Bronchial epithelial cell (primary cell): ENCODE measurements at places on chromosomes 3 and 15. TPM values are rescaled to one million over a fixed set of nuclear protein-coding genes. Genes with fewer than 3 reads are reported as not detected.

ALCAM gene
- total RNA-seq: 196 and 294 TPM in 2 replicates

GRCh38 chr15:76994001-76994400 is 925 bp upstream of the PSTPIP1 start:
- peak; percentile 66 for DNase-seq

ST6GAL1 gene
- 5.5 and 8.6 TPM in 2 replicates for total RNA-seq

DNA sequence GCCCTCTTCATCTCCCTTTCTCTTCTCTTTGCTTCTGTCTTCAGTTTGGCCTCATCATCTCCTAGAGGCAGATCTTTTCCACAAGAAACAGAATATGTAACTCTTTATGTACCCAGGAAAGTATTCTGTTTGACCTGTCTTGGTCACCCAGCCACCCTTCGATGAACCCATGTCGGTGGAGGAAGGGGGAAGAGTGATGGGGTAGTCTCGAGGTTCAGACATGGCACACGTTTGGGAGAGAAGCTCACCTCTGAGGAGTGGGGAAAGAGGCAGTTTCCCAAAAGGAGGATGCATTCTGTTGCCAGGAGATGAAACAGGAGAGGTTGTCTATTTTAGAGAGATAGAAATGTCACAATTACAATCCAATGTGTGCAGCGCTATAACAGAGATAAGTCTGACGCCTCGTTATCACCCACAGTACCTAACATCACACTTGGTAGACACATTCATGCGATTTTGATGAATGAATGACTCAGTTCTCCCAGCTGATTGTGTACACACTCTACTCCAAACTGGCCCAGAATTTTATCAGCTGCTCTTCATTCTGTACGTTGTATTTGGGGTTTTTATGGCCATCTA is 722 bp upstream of the CCDC50 start:
- peak; percentile 47 for DNase-seq

DNA sequence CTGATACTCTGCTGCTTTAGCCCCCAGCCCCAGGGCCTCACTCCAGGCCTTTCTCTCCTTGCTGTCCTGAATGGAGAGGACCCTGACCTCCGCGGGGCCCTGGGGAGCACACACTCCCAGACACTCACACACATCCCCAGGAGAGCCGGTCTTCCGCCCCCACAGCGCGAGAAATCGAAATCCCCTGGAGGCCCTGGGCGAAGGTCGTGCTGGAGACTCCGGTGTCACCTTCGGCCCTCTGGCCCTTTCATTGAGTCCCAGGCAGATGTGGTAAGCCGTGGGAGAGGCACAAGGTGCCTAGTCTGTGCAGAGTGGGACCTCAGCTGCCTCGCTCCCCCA is 848 bp upstream of the GOLGA8B start:
- DNase-seq: no peak

FANCD2OS gene
- not detected in 2 replicates for total RNA-seq

DNA sequence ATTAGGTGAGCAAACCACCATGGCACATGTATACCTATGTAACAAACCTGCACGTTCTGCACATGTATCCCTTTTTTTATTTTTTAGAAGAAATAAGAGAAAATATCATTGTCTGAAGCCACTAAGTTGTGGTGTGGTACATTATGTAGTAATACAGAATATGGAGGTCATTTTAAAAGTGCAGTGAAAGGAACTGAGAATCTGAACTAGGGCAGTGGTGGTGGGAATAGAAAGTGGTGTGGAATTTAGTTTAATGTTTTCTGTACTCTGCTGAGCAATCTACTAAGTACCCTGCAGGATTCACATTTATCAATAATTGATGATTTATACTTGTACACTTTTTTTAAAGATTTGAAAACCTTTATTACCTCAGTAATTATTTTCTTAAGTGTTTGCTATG is 283.5 kb downstream of the CHL1 start:
- no peak for DNase-seq

DNA sequence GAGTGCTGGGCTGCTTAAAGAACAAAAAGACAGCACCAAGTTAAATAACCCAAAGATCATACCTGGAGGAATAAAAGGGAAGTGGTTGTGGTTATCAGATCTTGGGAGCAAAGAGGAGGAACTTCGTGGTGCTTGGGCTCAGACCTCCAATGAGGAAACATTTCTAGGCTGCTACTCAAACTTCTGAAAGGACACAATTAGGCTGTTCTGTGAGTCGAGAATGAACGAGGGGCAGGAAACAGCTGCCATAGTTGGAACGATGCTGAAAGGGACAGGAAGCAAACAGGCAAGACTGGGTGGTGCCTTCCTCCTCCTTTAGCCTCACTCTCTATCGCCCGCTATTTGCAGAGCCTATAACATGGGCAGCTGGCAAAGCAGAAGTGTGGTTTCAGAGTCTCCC is 276.3 kb upstream of the ARRDC4 start:
- DNase-seq: no peak

RASGRF1 gene
- under 0.01 TPM in 1 of 2 replicates, not detected in the other for total RNA-seq

GASK1A gene
- 0.77 and 1.1 TPM in 2 replicates for total RNA-seq

- no peak for DNase-seq
These were observed 62.7 kb upstream of the MYZAP start for GRCh38 chr15:57528940-57529565.

DNA sequence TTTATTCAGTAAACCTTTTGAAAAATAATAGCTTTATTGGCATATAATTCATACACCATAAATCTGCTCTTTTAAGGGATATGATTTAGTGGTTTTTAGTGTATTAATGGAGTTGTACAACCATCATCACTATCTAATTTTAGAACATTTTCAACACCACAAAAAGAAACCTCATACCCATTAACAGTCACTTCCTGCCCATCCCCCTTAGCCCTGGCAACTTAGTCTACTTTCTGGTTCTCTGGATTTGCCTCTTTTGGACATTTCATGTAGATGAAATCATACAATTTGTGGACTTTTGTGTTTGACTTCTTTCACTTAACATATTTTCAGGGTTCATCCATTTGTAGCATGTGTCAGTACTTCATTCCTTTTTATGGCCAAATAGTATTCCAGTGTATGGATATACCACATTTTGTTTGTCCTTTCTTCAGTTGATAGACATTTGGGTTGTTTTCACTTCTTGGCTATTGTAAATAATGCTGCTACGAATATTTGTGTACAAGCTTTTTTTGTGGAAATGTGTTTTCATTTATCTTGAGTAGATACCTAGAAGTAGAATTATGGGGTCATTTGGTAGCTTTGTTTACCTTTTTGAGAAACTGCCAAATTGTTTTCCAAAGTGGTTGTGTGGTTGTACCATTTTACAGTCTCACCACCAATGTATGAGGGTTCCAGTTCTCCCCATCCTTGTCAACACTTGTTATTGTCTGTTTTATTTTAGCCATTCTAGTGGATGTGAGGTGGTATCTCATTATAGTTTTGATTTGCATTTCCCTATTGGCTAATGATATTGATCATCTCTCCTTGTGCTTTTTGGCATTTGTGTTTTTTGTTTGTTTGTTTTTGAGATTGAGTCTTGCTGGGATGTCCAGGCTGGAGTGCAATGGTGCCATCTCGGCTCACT is 45.8 kb downstream of the SMAD3 start:
- no peak for DNase-seq

DNA sequence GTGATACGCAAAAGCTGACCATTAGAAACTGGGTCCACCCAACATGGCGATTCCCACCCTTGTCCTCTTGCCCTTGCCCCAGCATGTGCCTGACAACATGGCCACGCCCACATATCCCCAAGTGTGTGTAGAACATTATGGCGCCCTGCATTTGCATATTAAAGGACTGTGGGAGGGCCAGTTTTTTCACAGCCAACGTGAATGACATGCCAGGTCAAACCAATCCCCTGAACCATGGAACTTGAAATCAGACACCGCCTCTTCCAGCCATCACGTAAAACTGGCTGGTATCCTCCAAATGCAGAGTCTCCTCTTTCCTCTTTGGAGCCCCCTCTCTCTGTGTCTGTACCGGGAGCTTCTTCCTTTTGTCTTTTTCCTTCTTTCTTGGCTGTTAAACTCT is 156.7 kb upstream of the EPHA6 start:
- no peak for DNase-seq

CKMT1B gene
- total RNA-seq: 19.0 and 43.7 TPM in 2 replicates

DNA sequence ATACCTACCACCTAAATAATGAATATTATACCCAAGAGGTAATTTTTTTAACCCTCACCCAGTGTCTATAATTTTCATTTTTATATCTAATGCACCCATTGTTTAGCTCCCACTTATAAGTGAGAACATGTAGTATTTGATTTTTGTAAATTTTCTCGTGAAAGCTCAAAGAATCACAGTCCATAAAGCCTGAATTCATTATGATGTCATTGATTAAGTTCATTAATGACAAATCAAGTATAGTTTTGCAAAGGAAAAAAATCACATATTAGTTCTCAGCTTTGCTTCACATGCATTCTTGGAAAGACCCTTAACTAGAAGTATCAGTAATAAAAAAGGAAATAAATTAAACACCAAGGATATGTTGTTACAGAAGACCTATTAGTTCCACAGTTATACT is 425.3 kb upstream of the UBE2E2 start:
- DNase-seq: no peak

DNA sequence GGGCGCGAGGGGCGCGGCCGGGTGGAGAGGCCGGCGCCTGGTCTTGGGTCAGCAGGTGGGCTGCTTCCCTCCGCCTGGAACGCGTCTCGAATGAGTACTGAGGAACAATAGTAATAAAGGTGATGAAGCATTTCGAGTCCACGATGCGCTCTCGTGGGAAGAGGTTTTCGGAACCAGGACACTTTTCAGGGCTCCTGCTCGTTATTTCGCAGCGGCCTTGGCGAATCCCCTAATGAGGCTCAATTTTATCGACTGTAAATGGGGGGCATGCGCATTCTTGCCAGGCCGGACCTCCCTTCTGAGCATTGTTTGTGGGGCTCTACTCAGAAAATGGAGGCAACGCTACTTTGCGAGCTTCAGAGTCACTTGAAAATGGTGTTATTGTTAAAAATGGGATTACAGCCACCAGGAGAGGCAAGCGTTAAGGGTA is 1.2 kb downstream of the NR2C2 start:
- peak; percentile 12 for DNase-seq

DNA sequence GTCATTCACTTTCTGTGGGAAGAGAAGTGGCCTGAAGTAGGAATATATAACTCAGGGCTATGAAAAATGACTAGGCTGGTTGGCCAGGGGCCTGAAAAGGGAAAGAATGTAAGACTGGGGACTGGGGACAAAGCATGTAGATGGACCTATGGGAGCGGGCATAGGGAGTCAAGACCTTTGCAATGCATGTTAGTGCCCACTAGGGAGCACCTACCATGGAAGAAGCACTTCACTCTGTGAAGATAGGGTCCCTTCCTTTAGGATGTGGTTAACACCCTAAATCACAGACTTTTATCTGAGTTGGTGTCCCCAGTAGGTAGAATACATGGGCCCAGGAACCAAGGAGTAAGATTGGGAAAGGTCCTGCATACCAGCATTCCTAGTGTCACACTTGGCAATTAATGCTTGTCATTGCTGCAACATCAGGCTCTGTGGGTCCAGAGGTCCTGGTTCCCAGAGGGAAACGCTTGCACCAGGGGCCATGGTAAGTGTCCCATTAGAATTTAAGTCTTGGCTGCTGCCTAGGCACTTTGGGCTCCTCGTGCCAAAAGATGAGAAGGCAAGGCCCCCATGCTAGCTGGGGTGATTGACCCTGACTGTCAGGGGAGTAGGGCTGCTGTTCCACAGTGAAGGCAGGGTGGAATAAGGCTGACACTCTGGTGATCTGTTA is 79.6 kb downstream of the CRYGS start:
- no peak for DNase-seq

DNA sequence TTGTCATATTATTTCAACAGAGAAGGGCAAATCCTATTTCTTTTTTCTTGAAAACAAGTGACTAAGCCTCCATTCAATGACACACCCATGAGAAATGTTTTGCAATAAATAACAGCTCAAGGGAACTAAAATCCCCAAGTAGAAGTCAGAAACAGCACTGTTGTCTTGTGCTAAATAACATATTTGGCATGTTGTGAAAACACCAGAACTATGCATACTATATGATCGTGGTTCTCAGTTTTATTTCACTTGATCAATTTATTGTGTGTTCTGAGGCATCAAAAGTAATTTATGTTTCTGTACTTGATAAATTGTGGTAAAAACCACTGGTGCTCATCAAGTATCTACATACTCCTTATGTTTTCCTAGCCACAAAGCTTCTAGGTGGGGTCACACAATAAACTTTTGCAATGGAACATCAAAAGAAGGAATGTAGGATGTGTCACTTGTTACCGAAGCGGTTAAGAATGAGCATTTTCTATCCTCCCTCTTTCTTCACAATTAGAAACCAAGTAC is 691.7 kb upstream of the CBLB start:
- DNase-seq: peak; percentile 86

GRCh38 chr3:116005404-116005803 is 382.1 kb downstream of the GAP43 start:
- DNase-seq: peak; percentile 97

SLC22A14 gene
- 0.26 and 0.64 TPM in 2 replicates for total RNA-seq

GRCh38 chr15:58182460-58183163 is 44.4 kb downstream of the AQP9 start:
- DNase-seq: peak; percentile 52

- peak; percentile 91 for DNase-seq
These were observed 60.9 kb downstream of the STRIT1 start for GRCh38 chr3:155232605-155233004.

DNA sequence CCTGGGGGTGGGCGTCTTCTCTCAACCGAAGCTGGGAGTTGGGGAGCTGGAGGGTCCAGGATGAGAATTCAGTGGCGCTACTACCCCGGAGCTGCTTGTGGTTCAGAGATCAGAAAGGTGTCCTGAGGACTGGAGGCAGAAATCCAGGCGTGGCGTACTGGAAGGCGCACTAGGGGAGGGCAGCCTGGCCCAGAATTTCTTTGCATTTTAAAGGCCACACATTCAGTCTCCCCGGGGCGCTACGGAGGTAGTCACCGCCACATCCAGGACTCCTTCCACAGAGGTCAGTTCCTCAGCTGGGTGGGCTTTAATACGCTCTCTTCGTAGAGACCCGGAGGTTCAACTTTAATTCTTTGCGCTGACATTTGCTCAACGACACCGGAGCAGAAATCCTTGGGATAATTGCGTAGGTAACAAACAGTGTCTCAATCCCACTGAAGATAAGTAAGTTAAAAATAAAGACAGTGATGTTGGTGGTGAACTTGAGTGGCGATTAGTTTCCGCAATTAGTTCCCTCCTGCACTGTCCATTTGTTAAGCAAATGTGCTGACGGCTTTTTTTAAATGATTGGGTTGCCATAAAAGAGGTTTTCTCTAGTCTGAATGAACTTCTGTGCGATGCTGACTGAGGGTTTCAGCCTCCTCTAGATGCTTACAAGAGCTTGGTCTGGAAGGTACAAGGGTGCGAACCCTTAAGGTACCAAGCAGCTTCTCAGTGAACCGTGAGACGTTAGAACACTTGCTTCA is 535 bp downstream of the MCTP2 start:
- peak; percentile 32 for DNase-seq

DNA sequence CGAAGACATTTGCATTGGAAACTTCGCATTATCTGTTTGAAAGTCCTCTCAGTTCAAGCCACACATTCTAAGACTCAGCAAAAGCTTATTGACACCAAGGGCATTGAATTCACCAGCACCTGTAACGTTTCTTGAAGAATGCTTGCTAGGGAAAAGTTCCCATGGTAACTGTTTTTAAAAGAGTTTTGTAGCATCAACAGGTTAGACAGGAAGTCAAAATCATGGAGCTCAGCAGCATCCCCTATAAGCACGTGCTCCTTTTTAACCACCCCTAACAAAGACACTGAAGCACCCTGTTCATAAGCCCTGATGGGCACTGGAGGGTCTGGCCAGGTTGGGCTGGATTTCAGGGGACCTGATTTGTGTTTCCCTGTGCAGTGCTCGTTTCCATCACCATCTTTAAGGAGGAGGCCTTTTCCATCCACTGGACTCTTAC is 229.7 kb upstream of the BHLHE40 start:
- no peak for DNase-seq

CEP97 gene
- 12.0 and 13.4 TPM in 2 replicates for total RNA-seq

GRCh38 chr15:98727115-98728040 is 79.0 kb downstream of the IGF1R start:
- DNase-seq: peak; percentile 88
